ENCODE measurements at places on chromosomes 3 and 15.

GRCh38 chr3:140073278-140074045 lies 138.5 kb downstream of the CLSTN2 start:
- no peak for DNase-seq

- no peak for DNase-seq
Observed at GRCh38 chr3:66394753-66395249, 106.0 kb downstream of the LRIG1 start.

DNA sequence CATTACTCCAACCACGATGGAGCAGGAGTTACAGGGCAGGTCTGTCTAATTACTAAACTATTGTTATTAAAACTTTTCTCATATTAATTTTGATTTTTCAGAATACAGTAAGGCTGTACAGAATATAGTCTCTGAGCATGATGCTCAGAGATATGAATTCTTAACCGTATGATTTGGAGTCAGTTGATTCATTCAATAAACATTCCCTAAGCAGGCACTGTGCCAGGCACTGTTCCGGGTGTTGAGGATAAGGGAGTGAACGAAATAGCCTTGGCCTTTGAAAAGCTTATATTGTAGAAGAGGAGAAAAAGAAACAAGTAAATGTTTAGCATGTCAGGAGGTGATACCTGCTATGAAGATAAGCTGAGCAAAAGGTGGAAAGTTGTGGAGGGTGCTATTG lies 187.3 kb downstream of the KCNAB1 start:
- DNase-seq, result no peak

- DNase-seq, result no peak
Observed at GRCh38 chr3:187750513-187751123, 5.3 kb upstream of the BCL6 start.

GRCh38 chr15:89514596-89515406 lies 18.4 kb upstream of the RHCG start:
- DNase-seq, result no peak

DNA sequence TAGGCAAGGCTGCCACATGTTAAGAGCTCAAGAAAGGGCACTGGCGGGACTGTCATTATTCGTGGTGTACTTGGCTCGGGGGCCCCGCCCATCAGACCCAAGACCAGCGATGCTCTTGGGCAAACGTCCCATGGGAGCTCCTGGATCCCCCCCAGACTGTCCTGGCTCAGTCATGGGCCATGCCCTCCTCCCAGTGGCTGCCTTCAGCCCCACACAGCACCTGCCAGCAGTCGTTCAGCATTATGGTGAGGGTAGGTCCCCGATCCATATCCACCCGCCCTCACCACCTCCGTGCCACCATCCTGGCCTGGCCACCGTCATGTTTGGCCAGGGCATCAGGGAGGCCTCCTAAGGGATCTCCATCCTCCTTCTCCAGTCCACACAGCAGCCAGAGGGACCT lies 51.4 kb upstream of the IQSEC1 start:
- no peak for DNase-seq

- DNase-seq, result no peak
Observed at GRCh38 chr15:61916104-61916503, 144.1 kb downstream of the VPS13C start.

DNA sequence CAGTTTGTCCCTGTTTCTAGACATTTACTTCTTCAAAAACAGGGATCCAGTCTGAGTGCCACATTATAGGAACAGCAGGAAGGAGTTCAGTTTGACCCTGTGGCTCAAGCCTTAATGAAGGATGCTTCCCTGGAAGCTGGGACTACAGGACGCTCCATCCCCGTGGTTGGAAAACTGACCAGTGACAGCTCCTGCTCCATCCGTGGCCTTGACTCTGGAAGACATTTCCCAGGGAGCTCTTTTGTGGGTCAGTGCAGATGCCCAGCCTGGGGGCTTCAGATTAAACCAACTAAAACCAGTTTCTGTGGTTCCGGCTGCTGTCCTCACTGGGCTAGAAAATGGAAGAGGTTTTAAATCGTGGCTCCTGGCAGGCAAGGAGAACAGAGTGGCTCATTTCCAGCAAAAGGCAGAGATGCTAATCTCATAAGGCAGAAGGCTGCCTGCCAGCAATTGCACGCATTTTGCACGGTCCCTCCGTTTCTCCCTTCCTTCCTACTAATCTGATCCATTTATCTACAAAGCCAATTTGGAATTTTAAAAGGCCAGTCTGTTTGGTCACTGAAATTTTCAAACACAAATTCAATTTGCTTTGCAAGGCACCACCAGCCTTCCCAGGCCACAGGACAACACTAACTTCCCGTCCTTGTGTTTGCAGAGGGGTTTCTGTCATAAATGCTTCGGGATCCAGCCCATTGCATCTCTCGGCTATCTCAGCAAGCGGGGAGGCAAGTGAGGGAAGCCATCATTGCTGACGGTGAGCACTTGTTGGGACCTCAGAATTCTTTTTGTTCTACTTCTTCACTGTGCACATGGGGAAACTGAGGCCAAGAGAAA lies 6.2 kb upstream of the SSUH2 start:
- DNase-seq, result no peak

GRCh38 chr3:190193210-190193609 lies 72.5 kb upstream of the P3H2 start:
- DNase-seq, result no peak

DNA sequence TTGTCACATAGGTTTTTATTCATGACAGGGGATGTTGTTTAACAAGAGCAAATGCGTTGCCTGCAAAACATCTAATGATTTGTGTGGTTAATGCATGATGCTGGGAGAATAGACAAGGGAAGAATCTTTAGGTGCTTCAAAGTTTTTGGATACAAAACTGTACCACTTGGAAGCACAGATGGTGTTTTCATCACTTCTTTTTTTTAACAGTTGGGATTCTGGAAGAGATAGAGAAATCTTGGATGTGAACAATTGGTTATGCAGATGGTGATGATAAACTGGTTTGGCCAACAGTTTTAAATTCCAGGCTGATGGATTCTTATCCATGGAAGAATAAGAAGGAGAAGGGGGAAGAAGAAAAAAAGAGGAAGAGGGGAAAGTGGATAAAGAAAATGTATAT lies 379.4 kb downstream of the KCNH8 start:
- no peak for DNase-seq

- DNase-seq, result no peak
Observed at GRCh38 chr3:32991781-32992180, 40.3 kb downstream of the CCR4 start.

DNA sequence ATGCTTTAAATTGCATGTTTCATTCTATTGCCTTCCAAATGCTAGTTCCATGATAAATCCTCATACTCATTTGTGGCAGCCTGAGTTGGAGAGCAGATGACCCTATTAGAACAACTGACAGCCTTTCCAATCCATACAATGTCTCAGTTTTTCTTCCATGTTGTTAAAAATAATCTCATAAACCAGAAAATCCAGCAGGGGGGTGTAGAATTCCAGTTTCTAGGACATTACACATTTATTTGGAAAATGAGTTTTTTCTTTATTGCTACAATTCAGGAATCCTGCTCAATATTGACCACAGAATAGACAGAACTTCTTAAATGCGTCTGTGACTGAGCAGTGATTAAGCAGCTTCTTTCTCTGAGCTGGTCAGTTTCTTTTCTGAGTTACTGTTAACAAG lies 174.2 kb upstream of the ATP10A start:
- no peak for DNase-seq

DNA sequence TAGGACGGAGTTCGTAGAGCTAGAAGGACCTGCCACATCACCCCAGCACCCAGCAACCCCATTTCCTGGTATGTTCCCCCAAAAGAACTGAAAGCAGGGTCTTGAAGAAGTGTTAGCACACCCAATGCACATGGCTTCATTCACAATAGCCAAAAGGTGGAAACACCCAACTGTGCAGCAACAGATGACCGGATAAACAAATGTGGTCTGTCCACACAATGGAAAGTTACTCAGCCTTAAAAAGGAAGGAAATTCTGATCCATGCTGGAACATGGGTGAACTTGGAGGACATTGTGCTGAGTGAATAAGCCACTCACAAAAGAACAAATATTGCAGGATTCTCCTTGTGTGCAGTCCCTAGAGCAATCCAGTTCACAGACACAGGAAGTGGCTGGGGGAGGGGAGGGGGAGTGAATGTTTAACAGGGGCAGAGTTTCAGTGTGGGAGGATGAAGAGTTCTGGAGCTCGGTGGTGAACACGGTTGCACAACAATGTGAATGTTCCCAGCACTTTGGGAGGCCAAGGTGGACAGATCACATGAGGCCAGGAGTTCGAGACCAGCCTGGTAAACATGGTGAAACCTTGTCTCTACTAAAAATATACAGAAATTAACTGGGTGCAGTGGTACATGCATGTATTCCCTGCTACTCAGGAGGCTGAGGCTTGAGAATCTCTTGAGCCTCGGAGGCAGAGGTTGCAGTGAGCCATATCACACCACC lies 157.5 kb downstream of the NUP210 start:
- DNase-seq, result no peak

- DNase-seq, result no peak
Observed at GRCh38 chr3:184305577-184305976, 6.5 kb downstream of the PSMD2 start.

- DNase-seq, result no peak
Observed at GRCh38 chr3:191342411-191342810, 12.1 kb upstream of the UTS2B start.

DNA sequence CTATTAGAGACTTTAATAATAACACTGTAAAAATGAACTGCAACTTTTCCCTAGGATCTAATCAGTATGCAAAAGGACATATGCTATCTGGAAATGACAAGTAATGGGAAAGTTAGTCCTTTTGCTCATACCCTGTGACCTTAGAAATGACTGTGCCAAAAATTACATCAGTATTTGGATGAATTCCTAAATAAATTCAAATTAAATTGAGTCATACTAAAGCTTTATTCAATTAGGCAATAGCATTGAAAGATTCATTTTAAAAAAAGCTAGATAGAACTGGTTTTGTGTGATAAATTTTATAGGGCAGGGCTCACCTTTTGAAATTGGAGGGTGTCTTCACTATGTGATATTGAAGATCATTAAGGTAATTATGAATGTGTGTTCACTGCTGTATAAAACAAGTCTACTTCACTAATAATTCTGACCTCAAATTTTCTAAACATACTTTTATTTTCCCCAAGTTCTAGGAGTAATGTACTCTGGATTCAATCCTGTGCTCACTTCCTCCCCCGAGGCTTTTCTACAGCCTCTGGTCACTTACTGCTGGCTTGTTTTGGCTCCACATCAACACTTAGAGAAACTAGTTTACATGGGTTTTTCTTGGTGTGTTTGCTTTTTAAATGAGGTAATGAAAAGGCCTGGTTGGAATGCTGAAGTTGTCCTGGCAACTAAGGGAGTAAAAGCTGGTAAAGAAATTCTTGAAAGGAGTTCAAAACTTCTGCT lies 44.4 kb upstream of the SPTSSB start:
- no peak for DNase-seq

- DNase-seq, result no peak
Observed at GRCh38 chr15:44535523-44536301, 1.2 kb upstream of the EIF3J start.

GRCh38 chr3:58874248-58874741 lies 175.5 kb downstream of the CFAP20DC start:
- DNase-seq, result no peak

GRCh38 chr3:127772827-127773751 lies 49.2 kb downstream of the MGLL start:
- no peak for DNase-seq

GRCh38 chr3:97384583-97384982 lies 380.0 kb upstream of the ARL6 start:
- no peak for DNase-seq

- no peak for DNase-seq
Observed at GRCh38 chr3:30962084-30962483, 67.6 kb upstream of the GADL1 start.

DNA sequence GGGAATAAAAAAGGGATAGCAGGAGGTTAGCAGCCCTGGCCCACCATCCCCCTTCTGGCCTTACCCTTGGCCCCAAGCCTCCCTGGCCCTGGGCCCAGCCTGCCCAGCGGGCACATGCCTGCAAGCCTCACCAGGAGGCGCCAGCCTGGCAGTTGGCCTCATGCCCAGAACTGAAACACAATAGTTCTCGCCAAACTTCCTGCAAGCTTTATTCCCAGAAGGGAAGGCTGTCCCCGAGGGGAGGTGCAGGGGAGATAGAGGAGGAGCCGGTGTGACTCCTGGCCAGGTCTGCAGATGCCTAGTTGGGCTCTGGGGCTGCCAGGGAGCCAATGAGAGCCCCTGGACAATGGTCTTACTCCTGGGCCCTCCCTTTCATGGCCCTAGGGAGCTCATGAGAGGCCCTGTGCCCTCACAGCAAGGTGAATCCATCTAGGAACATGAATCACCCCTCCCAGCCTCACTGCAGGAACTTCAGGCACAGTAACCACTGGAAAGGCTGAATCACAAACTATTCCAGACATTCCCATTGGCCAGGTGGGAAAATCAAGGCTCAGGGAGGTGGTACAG lies 4.0 kb downstream of the CCDC33 start:
- DNase-seq, result no peak

DNA sequence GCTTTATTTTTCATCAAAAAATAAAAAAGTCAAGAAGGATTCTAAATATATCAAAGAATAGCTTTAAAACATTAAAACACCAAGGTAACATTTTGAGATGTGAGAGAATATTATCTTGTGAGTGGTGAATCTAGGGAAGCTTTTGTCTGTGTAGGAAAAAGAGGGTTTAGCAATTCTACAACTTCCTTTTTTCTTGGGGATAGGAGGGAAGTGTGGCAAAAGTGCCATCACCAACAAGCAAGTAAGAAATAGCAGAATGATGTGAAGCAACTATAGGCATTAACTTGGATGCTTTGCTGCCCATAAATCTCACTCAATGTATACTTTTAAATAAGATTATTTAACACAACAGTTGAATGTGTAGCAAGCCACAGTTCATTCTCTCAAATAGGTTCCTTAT lies 57.8 kb upstream of the SUCLG2 start:
- no peak for DNase-seq

GRCh38 chr3:170531054-170531453 lies 54.8 kb downstream of the SLC7A14 start:
- no peak for DNase-seq

DNA sequence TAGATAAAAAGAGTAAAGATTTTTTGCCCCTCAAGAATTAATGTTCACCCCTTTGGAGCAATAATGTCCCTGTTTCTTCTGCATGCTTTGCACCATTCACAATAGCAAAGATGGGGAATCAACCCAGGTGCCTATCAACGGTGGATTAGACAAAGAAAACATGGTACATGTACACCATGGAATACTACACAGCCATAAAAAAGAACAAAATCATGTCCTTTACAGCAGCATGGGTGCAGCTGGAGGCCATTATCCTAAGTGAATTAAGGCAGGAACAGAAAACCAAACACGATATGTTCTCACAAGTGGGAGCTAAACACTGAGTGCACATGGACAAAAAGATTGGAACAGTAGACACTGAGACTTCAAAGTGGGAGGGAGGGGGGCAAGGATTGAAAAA lies 35.2 kb downstream of the AAGAB start:
- DNase-seq, result no peak

- DNase-seq, result no peak
Observed at GRCh38 chr15:63060699-63061098, 18.2 kb downstream of the TPM1 start.

GRCh38 chr3:134641671-134642300 lies 9.0 kb downstream of the KY start:
- no peak for DNase-seq

- DNase-seq, result no peak
Observed at GRCh38 chr15:31457631-31458526, 131.2 kb downstream of the KLF13 start.

Measured in GM12864 (cell line).